ENCODE measurements at places on chromosomes 2 and 18.
A peak's percentile ranks its signal among the peaks of the same experiment; 100 is the strongest.

GRCh38 chr2:128366713-128367511 is 48.2 kb upstream of the HS6ST1 start:
- no peak for DNase-seq

- DNase-seq = no peak
These were observed 48.7 kb downstream of the IMPA2 start for GRCh38 chr18:12029786-12030584.

GRCh38 chr2:30894498-30895119 is 87.4 kb upstream of the CAPN13 start:
- DNase-seq = no peak

- DNase-seq = no peak
These were observed 97.7 kb upstream of the SMAD7 start for GRCh38 chr18:49048396-49049020.

DNA sequence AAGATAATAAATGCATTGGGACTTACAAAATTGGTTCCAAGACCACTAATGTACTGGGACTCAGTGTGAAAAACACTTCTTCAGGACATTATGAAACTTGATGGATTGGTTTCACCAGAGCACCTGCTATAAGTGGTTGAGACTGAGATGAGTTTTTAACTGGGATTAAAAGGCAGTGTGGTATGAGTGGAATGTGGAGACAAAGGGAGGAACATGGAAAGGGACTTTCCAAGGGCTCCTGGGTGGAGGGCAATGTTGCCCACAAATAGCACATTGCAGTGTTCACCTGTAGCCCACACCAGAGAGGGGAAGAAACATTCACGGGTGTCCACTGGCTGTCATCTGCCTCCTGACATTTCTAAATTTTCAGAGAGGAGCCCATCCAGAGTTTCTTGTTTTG is 253.3 kb upstream of the TANK start:
- no peak for DNase-seq

DNA sequence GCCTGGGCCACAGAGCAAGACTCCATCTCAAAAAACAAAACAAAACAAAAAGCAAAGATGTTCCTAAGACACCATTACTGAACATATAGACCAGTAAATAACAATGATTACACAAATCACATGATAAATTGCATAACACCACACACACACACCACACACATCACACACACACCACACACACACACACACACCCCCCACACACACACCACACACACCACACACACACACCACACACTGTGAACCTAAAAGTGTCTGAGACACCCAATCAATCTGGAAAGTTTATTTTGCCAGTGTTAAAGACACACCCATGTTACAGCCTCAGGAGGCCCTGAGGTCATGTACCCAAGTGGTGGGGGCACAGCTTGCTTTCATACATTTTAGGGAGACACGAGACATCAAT is 62.6 kb upstream of the ASAP2 start:
- DNase-seq = no peak

- DNase-seq = no peak
These were observed 36.5 kb upstream of the STAT4 start for GRCh38 chr2:191187105-191187829.

DNA sequence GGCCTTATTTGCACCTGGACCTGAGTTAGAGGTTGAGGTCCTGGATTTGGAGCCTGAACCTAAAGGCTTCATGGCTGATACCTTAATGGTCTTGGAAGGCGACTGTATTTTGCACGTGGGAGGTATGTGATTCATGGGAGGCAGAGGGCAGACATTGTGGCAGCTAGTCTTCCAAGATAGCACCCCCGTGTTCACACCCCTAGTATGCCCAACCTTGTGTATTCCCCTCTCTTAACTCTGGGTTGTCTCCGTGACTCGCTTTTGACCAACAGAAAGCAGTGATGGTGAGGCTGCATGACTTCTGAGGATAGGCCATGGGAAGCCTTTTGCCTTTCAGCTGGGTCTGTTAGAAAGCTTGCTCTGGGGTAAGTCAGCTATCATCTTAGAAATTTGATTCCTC is 45.8 kb upstream of the HAAO start:
- DNase-seq = no peak

DNA sequence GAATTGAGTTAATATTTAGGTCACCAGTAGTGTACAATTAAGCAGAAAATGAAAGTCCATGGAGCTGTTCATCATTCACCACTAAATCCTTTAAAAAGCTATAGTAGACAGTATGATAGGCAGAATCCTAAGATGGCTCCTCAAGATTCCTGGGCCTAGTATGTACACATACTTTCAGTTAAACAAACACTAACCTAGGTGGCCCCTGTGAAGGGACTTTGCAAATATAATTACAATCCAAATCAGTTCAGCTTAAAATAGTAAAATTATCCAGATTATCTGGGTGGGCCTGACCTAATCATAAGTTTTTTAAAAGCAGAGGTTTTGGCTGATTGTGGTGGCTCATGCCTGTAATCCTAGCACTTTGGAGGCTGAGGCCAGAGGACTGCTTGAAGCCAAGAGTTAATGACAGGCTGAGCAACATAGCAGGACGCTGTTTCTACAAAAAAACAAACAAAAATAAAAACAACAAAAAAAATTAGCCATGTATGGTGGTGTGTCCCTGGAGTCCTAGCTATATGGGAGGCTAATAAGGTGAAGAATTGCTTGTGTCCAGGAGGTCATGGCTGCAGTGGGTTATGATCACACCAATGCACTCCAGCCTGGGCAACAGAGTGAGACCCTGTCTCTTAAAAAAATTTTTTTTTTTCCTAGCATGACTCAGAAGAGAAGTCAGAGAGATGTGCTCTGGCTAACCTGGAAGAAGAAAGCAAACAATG is 13.9 kb downstream of the MEX3C start:
- DNase-seq = no peak

DNA sequence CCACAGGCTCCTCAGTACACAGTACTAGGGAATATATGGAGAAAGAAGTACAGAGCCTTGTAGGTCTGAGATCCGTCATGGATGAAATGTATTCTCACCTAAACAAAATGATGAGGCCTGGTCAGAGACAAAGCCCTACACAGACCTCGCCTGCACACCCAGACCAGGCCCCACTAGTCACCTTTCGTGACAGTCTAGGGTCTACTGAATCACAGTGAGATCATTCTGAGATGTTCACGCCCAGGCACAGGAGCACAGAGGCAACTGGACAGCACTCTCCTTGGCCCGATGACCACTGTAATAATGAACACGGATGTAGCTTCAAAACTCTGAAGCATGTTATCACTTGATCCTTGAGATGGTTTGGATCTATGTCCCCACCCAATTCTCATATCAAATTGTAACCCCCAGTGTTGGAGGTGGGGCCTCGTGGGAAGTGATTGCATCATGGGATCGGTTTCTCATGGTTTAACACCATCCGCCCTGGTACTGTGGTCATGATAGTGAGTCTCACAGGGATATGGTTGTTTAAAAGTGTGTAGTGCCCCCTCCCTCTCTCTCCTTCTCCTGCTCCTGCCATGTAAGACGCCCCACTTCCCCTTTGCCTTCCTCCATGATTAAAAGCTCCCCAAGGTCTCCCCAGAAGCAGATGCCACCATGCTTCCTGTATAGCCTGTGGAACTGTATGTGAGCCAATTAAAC is 15.1 kb downstream of the DOCK10 start:
- peak; percentile 63 for DNase-seq

GRCh38 chr18:8380926-8381325 is 228.3 kb upstream of the RAB12 start:
- no peak for DNase-seq

- DNase-seq = no peak
These were observed 218.4 kb downstream of the MREG start for GRCh38 chr2:215794829-215795546.

DNA sequence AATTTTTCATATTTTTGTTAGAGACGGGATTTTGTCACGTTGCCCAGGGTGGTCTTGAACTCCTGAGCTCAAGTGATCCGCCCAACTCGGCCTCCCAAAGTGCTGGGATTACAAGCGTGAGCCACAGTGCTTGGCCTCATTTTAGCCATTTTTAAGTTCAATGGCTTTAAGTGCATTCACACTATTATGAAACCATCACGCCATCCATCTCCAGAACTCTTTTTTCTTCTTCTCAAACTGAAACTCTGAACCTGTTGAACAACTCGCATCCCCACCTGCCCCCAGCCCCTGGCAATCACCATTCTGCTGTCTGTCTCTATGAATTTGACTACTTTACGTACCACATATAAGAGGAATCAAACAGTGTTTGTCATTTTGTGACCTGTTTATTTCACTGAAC is 31.3 kb upstream of the ASB18 start:
- no peak for DNase-seq

DNA sequence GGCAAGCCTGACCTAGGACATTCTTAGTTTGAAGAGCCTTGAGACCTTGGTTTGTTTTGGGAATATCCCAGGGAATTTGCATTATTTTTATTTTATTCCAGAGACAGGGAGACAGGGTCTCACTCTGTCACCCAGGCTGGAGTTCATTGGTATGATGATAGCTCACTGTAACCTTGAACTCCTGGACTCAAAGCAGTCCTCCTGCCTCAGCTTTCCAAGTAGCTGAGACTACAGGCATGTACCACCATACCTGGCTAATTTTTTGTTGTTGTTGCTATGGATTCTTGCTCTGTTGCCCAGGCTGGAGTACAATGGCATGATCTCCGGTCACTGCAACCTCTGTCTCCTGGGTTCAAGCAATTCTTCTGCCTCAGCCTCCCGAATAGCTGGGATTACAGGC is 4.8 kb downstream of the MTA3 start:
- no peak for DNase-seq

GRCh38 chr2:201444746-201445465 is 6.4 kb downstream of the TRAK2 start:
- no peak for DNase-seq

GRCh38 chr18:48589797-48590519 is 51.1 kb downstream of the CTIF start:
- no peak for DNase-seq

DNA sequence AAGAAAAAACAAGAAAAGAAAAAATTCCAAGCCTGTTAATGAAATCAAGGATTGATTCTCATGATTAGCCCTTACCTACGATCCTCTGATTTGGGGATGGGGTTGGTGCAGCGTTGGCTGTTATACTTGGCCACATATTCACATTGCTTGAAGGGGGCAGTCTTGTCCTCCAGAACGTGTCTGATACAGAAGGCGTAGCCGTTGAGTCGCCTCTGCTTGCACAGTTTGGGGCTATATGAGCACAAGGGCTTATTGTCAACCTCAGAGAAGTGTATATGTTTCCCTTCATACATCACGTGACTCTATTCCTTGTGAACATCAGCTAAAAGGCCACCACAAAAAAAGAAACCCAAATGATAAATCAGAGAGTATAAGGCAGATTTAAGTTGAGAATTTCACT is 23.2 kb downstream of the INO80D start:
- DNase-seq = no peak

GRCh38 chr18:33195795-33196194 is 244.7 kb downstream of the CCDC178 start:
- no peak for DNase-seq

- no peak for DNase-seq
These were observed 71.7 kb downstream of the IL1R2 start for GRCh38 chr2:102063487-102063911.

DNA sequence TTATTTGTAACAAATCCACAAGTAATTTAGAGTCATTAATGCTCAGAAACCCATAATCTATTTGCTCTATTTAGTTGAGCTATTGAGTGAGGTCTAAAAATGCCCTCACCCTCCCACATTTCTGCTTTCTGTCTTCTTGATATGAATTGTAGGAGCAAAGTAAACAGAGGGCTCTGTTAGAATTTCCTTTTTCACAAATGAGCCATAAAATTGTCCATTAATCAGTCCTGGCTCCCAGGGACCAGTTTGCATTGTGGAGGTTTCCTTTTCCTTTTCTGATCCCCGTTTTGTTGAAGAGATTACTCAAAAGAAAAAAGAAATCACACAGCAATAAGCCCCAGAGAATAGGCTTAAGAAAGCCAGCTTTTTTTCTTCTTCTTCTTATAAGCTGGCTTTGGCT is 476.7 kb downstream of the EPHA4 start:
- no peak for DNase-seq

Measured in stimulated activated CD8-positive, alpha-beta memory T cell treated with anti-CD3 and anti-CD28 coated beads, Interleukin-4, amount 100 ng/mL, for 48 hours (primary cell).